ENCODE measurements at places on chromosomes 4 and X.

DNA sequence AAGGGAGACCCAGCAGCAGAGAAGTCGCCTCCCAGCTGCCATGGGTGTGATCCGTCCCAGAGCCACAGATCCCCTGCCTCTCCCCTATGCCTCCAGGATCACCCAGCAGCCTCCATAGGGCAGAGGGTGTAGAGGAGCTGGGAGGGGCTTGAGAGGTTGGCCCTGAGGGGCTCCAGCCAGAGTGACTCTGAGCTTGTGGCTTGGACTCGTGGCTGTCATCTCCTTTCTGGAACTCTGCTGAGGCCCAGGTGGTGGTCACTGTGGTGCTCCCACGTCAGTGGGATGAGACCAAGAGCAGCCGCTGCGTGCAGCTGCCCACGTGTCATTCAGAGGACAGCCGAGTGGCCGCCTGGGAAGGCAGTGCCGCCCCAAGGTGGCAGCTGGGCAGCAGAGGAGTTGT lies 4.2 kb downstream of the TACC3 start:
- DNase-seq, result no peak

DNA sequence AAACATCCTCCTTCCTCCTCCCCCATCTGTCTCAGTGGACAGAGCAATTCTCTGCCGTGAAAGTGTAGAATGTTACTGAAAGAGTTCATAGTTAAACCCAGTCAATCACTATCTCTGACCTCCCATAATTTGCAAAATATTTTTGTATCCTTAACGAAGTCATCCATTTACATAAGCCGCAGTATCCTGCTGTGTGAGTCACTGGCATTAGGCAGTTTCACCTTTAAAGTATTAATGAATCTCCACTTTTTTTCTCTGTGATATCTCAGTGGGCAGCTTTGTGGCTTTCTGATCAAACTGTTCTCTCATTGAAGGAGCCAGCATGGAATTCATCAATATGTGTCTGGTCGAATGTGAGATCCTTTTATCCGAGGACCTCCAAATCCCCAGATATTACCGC lies 678.6 kb upstream of the TENM3 start:
- DNase-seq, result no peak

DNA sequence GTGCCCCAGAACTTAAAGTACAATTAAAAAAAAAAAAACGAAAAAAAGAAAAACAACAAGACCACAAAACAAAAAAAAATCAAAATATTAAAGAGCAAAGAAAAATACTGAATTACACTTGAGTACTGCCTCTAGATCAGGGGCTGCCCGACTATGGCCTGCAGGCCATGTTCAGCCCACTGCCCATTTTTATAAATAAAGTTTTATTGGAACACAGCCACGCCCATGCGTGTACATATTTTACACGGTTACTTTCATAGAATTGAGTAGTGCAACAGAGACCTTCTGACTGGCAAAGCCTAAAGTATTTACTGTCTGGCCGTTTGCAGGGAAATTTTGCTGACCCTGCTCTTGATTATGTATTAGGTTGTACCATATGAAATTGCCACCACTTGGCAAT lies 130.5 kb downstream of the ATXN3L start:
- DNase-seq, result no peak

- DNase-seq, result no peak
Observed at GRCh38 chr4:57102050-57102624, 8.0 kb downstream of the IGFBP7 start.

Data from G401 (cell line).